ENCODE measurements at places on chromosomes 13 and 19.

DNA sequence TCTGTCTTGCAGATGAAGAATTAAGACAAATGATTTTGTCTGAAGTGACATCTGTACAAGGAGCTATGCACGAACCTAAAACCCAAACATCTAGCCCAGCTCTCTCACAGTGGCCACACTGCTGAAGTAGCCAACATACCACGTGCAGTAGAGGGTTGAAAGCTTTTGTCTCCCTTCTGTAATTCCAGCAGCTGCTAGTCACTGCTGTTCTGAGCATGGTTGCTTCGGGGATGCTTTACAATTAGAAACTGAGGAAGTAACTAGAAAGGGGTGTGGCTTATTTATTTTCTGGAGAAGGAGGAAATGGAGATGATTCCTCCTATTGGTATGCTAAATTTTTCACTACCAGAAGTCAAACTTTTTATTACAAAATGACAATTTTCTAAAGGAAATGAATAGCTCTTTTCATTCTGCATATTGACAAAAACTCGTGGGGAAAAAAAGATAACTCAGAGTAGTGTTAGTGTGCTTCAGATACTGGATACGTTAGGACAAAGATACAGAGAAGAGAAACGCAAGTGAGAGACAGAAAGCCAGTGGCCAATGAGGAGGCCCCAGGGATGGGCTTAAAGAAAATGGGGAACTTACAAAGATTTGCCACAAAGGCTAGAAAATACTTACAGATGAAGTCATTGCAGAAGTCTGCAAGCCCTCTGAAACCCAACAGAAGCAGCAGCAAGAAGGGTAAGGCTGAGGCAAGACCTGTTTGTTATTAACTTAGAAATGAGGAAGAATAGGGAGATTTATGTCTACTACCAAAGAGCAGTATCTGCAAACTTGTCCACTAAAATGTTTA is 192.7 kb upstream of the MIR17HG start:
- peaks cover 31% of the 10 kb centered on the region for H3K27me3 ChIP-seq
- no peaks in the 10 kb centered on the region for H3K4me1 ChIP-seq
- ATAC-seq = no peak
- no peak overlapping the region for H3K27ac ChIP-seq
- H3K36me3 ChIP-seq = no peaks in the 10 kb centered on the region

DNA sequence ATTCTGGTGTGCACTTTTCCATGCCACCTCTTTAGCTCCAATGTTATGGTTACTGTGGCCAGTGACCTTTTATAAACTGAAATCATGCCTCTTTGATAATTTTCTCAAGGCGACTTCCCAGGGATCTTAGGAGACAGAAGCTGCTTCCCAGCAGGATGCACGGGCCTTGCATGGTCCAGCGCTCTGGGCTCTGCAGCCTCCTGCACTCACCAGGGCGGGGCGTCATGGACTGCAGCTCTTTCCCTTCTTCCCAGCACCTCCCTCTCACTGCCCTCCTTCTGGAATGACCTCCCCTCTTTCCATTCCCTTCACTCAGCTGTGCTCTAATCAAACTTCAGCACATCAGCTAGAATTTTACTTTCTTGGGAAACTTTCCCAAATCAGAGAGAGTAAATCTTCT is 318.3 kb downstream of the IRS2 start:
- no peaks in the 10 kb centered on the region for H3K4me1 ChIP-seq
- no peaks in the 10 kb centered on the region for H3K36me3 ChIP-seq
- H3K27me3 ChIP-seq = peaks cover 13% of the 10 kb centered on the region
- H3K4me3 ChIP-seq = no peak overlapping the region
- no peak overlapping the region for H3K27ac ChIP-seq
- no peak for ATAC-seq

- H3K4me1 ChIP-seq = no peaks in the 10 kb centered on the region
- no peaks in the 10 kb centered on the region for H3K36me3 ChIP-seq
- ATAC-seq = no peak
- no peak overlapping the region for H3K4me3 ChIP-seq
Measured at GRCh38 chr13:24842549-24843274, 78.7 kb downstream of the RNF17 start.

DNA sequence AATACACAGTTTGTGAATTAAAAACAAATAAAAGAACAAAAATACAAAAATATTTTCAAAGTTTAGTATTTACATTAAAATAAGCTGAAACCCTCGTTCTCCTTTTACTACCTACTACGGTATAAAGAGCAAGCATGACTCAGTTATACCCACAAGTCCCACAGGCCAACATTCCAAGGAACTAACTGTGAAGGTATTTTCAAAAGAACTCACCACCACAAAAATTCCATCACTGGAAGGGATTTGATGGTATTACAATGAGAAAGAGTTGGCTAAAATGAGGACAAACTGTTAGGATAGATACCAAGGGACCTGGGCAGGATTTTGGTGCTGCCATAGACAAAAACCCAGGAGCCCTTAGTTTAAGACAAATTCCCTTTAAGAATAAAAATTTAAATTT is 122.7 kb downstream of the TBC1D4 start:
- no peaks in the 10 kb centered on the region for H3K4me1 ChIP-seq
- H3K36me3 ChIP-seq = no peaks in the 10 kb centered on the region
- ATAC-seq = no peak
- H3K27ac ChIP-seq = no peak overlapping the region
- no peak overlapping the region for H3K4me3 ChIP-seq

- H3K36me3 ChIP-seq = no peaks in the 10 kb centered on the region
- ATAC-seq = no peak
- peaks cover 15% of the 10 kb centered on the region for H3K27me3 ChIP-seq
- no peak overlapping the region for H3K4me3 ChIP-seq
Measured at GRCh38 chr19:29040292-29040691, 172.7 kb downstream of the UQCRFS1 start.

DNA sequence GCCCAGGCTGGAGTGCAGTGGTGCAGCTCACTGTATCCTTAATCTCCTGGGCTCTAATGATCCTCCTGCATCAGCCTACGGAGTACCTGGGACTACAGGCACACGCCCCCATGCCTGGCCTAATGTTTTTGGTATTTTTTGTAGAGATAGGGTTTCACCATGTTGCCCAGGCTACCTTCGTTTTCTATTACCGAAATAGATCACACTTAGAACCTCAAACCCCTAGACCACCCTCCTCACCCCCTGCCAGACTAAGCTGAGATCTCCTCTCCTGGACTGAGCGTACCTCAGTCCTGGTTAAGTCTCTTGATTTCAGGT is 391 bp downstream of the KLF1 start:
- H3K36me3 ChIP-seq = peaks cover 8% of the 10 kb centered on the region
- no peak for ATAC-seq
- H3K27ac ChIP-seq = no peak overlapping the region
- peaks cover 9% of the 10 kb centered on the region for H3K4me1 ChIP-seq
- H3K4me3 ChIP-seq = peak overlapping the region; percentile 66

GRCh38 chr13:67273001-67273400 is 42.9 kb upstream of the PCDH9 start:
- no peaks in the 10 kb centered on the region for H3K27me3 ChIP-seq
- no peak overlapping the region for H3K4me3 ChIP-seq
- H3K27ac ChIP-seq = no peak overlapping the region
- no peaks in the 10 kb centered on the region for H3K36me3 ChIP-seq
- H3K4me1 ChIP-seq = no peaks in the 10 kb centered on the region

GRCh38 chr13:90594681-90595080 is 752.8 kb upstream of the MIR17HG start:
- H3K27ac ChIP-seq = no peak overlapping the region
- no peaks in the 10 kb centered on the region for H3K27me3 ChIP-seq
- H3K36me3 ChIP-seq = no peaks in the 10 kb centered on the region
- no peak overlapping the region for H3K4me3 ChIP-seq
- no peak for ATAC-seq
- no peaks in the 10 kb centered on the region for H3K4me1 ChIP-seq

DNA sequence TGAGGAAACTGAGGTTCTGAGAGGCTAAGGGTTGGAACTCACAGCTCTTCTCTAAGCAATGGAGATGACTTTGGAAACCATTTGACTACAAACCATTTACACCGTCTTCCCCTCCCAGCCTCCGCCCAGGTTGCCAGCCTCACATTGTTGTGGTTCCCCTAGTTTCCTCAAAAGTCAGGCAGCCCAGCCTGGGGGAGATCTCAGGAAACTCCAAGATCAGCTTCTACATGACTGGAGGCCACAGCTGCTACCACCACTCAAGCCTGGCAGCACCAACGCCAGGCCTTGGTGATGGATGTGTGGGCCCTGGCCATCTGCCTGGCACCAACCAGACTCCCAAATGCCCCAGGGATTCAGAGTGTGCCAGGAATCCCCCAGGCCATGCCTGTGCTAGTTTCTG is 207.9 kb downstream of the TSHZ3 start:
- peaks cover 7% of the 10 kb centered on the region for H3K27me3 ChIP-seq

- H3K4me1 ChIP-seq = peaks cover 8% of the 10 kb centered on the region
- H3K4me3 ChIP-seq = peak within 1 kb of the TSS; percentile 84
- no peak within 1 kb of the TSS for H3K27ac ChIP-seq
- peak; percentile 62 for ATAC-seq
- H3K36me3 ChIP-seq = no peaks in the 10 kb centered on the region
- peaks cover 27% of the 10 kb centered on the region for H3K27me3 ChIP-seq
Measured at GRCh38 chr19:49057636-49058234, at the start of gene CGB7. Gene CGB7, minus strand, starts transcription at chr19:49057749. Its CDS starts 2,374 bp downstream, at chr19:49055375.

- peak within 1 kb of the TSS; percentile 83 for H3K4me3 ChIP-seq
- H3K27me3 ChIP-seq = no peaks in the 10 kb centered on the region
- ATAC-seq = no peak
- no peak within 1 kb of the TSS for H3K27ac ChIP-seq
- H3K36me3 ChIP-seq = peaks cover 17% of the 10 kb centered on the region
Measured at GRCh38 chr19:35641515-35642151, at the start of gene ETV2. Gene ETV2, plus strand, starts transcription at chr19:35641745. Its CDS starts 716 bp downstream, at chr19:35642461.

DNA sequence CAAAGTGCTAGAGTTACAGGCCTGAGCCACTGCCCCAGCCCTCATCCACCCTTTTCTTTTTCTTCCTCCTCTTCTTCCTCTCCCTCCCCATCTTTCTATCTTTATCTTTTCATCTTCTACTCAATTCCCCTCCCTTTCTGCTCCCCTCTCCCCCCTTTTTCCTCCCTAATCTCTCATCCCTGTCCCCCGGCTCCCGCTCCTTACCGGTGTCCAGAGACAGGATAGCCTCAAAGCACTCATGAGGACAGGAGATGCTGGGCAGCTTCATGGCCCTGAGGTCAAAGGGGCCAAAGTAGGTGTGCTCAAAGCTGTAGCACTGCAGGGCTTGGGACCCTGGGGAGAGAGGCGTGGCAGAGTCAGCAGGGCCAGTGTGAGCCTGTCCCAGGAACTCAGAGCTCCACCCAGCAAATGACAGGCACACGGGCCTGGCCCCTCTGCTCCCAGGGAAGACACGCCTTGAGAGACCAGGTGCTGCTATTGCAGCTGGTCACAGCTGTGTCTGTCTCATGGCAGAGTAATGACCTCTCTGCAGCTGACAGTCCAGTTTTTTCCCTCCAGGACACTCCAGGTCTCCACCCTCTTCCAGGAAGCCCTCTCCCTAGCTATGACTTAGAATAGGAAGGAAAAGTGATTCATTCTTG is 2.6 kb downstream of the LYPD5 start:
- no peaks in the 10 kb centered on the region for H3K27me3 ChIP-seq
- H3K27ac ChIP-seq = no peak overlapping the region
- ATAC-seq = no peak
- no peaks in the 10 kb centered on the region for H3K36me3 ChIP-seq
- peaks cover 10% of the 10 kb centered on the region for H3K4me1 ChIP-seq
- peak overlapping the region; percentile 93 for H3K4me3 ChIP-seq

DNA sequence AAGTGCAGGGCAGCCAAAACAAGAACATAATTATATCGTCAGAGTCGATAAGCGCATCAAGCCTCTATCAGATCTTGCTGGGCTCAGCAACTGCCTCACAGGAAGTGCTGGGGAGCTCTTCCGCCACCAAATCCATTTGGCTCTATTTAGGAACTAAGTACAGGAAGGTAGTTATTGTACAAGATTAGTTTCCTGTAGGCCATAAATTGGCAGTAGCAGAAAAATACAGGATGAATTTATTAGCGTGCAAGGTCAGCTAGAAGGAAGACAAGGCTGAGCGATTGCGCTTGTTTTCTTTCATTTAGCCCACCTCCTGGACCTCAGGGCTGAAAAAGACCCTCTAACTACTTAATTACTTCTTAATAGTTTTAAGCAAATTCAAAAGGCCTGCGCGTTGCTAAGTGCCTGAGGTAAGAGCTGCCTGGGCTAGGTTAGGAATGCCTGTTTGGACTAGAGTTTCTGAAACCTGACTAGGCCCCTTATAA is 118.5 kb downstream of the IRS2 start:
- H3K4me3 ChIP-seq = no peak overlapping the region
- H3K27me3 ChIP-seq = peaks cover 7% of the 10 kb centered on the region
- peaks cover 4% of the 10 kb centered on the region for H3K4me1 ChIP-seq
- no peak overlapping the region for H3K27ac ChIP-seq
- no peaks in the 10 kb centered on the region for H3K36me3 ChIP-seq

DNA sequence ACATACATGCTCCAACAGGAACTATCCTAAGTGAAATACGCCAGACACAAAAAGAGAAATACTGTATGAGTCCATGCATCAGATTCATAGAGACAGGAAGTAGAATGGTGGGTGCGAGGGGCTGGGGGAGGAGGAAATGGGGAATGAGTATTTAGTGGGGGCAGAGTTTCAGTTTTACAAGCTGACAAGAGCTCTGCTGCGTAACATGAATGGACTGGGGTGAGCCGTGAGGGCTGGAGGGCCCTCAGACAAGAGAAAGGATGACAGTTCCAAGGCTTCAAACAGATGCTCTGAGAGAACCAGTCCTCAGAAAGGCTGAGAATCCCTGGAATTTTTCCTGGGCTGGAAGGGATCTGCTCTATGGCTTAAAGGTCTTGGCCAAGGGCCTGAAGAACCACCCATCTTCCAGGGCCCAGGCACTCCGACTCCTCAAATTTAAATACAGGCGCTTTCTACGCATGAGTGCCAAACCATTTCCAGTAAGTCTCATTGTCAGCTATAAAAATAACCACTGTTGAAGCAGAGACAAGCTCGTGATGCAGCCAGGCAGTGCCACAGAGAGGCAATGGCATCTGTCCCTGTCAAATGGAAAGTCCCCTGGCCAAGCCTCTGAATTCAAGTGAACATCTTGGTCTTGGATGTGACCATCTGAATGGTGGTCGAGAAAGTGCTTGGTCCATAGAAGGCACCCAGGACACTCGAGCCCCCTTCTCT is 17.5 kb downstream of the KLF2 start:
- H3K4me3 ChIP-seq = peak overlapping the region; percentile 60
- H3K27me3 ChIP-seq = no peaks in the 10 kb centered on the region
- peaks cover 36% of the 10 kb centered on the region for H3K4me1 ChIP-seq
- peak; percentile 70 for ATAC-seq
